Endothelial cell of umbilical vein (primary cell): ENCODE measurements at places on chromosomes 12 and 14. TPM values are rescaled to one million over a fixed set of nuclear protein-coding genes. Genes with fewer than 3 reads are reported as not detected.

Gene RPL10L
- not detected in 2 replicates for total RNA-seq

- no peaks in the 10 kb centered on the region for H3K27me3 ChIP-seq
- no peaks in the 10 kb centered on the region for H3K4me1 ChIP-seq
- H3K4me3 ChIP-seq: no peak overlapping the region
- peak; percentile 58 for DNase-seq
- H3K36me3 ChIP-seq: no peaks in the 10 kb centered on the region
Measured at GRCh38 chr12:105204916-105205315, 31.1 kb downstream of the APPL2 start.

GRCh38 chr12:89363084-89363483, 10.8 kb upstream of the DUSP6 start:
- no peaks in the 10 kb centered on the region for H3K27me3 ChIP-seq
- H3K36me3 ChIP-seq: no peaks in the 10 kb centered on the region
- H3K4me3 ChIP-seq: no peak overlapping the region
- DNase-seq: no peak
- peaks cover under 1% of the 10 kb centered on the region for H3K4me1 ChIP-seq

DNA sequence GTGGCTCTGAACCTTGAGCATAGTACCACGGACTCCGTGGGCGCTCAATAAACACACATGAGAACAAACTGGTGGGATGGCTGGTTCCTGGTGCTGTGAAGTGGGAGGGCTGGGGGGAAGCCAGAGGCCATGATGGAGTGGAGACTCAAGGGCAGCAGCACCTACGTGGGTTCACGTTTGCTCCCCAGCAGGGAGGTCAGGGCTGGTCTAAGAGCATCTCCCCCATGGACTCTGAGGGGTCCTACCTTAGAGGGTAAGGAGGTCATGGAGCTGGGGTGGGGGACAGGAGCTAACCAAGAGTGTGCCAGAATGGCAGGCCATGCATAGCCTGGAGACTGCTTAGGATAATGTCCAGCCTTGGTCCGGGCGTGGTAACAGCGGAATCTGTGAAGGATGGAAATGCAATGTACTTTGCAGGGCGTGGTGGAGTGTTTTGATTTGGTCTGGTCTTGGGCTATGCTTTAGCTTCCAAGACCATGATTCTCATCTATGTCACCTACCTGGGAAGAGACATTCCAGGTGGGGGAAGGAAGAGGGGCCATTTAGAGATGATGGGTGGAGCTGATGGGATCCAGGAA, 103.0 kb downstream of the PRMT8 start:
- no peaks in the 10 kb centered on the region for H3K36me3 ChIP-seq
- H3K27me3 ChIP-seq: no peaks in the 10 kb centered on the region
- H3K4me1 ChIP-seq: no peaks in the 10 kb centered on the region
- H3K4me3 ChIP-seq: no peak overlapping the region
- no peak overlapping the region for H3K27ac ChIP-seq

- DNase-seq: peak; percentile 38
- no peak overlapping the region for H3K4me3 ChIP-seq
- H3K27ac ChIP-seq: no peak overlapping the region
- H3K4me1 ChIP-seq: no peaks in the 10 kb centered on the region
- H3K27me3 ChIP-seq: peaks cover 41% of the 10 kb centered on the region
Measured at GRCh38 chr14:59918824-59919569, 947 bp upstream of the LRRC9 start.

GRCh38 chr14:78836777-78837176, 666.6 kb downstream of the NRXN3 start:
- DNase-seq: peak; percentile 57
- H3K27ac ChIP-seq: no peak overlapping the region
- no peaks in the 10 kb centered on the region for H3K36me3 ChIP-seq
- H3K27me3 ChIP-seq: no peaks in the 10 kb centered on the region

- H3K27ac ChIP-seq: no peak overlapping the region
- DNase-seq: peak; percentile 52
- no peaks in the 10 kb centered on the region for H3K4me1 ChIP-seq
- no peak overlapping the region for H3K4me3 ChIP-seq
- no peaks in the 10 kb centered on the region for H3K27me3 ChIP-seq
Measured at GRCh38 chr12:18250313-18250916, 10.9 kb upstream of the PIK3C2G start.

- H3K4me1 ChIP-seq: no peaks in the 10 kb centered on the region
- H3K27ac ChIP-seq: no peak overlapping the region
- H3K4me3 ChIP-seq: no peak overlapping the region
- H3K36me3 ChIP-seq: no peaks in the 10 kb centered on the region
- no peaks in the 10 kb centered on the region for H3K27me3 ChIP-seq
- DNase-seq: no peak
Measured at GRCh38 chr14:57769863-57770523, 95.9 kb downstream of the SLC35F4 start.

- no peaks in the 10 kb centered on the region for H3K36me3 ChIP-seq
- H3K27me3 ChIP-seq: no peaks in the 10 kb centered on the region
- no peaks in the 10 kb centered on the region for H3K4me1 ChIP-seq
Measured at GRCh38 chr12:125228519-125229260, 163.5 kb downstream of the AACS start.

Gene PYM1
- 23.5 and 24.9 TPM in 2 replicates for total RNA-seq

GRCh38 chr12:47941871-47942613, 21.4 kb upstream of the TMEM106C start:
- H3K4me1 ChIP-seq: no peaks in the 10 kb centered on the region
- peaks cover 10% of the 10 kb centered on the region for H3K27me3 ChIP-seq
- H3K4me3 ChIP-seq: no peak overlapping the region
- no peak overlapping the region for H3K27ac ChIP-seq
- DNase-seq: no peak

DNA sequence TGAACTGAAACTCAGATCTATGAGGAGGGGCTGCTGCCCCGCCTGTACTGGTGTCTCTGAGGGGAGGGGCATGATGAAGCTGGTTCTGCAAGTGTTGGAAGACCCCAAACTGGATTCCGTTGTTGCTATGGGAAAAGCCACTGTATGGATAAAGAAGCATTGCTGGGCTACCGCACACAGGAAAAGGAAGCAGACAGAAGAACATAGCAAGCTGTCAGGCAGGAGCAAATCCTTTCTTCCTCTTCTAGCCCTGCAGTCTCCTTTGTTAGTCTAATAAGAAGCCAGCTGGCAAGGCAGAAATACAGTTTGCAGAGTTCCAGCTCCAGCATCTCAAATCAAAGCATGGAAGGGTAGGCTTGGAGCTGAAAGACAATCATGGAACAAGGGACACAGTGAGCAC, 26.3 kb upstream of the NR1H4 start:
- H3K4me1 ChIP-seq: no peaks in the 10 kb centered on the region
- no peaks in the 10 kb centered on the region for H3K27me3 ChIP-seq
- DNase-seq: no peak
- H3K4me3 ChIP-seq: no peak overlapping the region
- no peak overlapping the region for H3K27ac ChIP-seq

- no peaks in the 10 kb centered on the region for H3K4me1 ChIP-seq
- H3K27me3 ChIP-seq: no peaks in the 10 kb centered on the region
- H3K36me3 ChIP-seq: no peaks in the 10 kb centered on the region
- DNase-seq: no peak
- no peak overlapping the region for H3K27ac ChIP-seq
Measured at GRCh38 chr12:27515671-27516070, 8.3 kb upstream of the PPFIBP1 start.

- no peaks in the 10 kb centered on the region for H3K27me3 ChIP-seq
- no peak overlapping the region for H3K4me3 ChIP-seq
- H3K4me1 ChIP-seq: peaks cover 3% of the 10 kb centered on the region
- no peaks in the 10 kb centered on the region for H3K36me3 ChIP-seq
- no peak for DNase-seq
- no peak overlapping the region for H3K27ac ChIP-seq
Measured at GRCh38 chr12:109822951-109823411, 10.2 kb downstream of the TRPV4 start.

Gene GARIN6
- not detected in 2 replicates for total RNA-seq

Gene CCDC85C
- 17.8 and 22.2 TPM in 2 replicates for total RNA-seq
